ENCODE measurements at places on chromosomes 13 and 19.

DNA sequence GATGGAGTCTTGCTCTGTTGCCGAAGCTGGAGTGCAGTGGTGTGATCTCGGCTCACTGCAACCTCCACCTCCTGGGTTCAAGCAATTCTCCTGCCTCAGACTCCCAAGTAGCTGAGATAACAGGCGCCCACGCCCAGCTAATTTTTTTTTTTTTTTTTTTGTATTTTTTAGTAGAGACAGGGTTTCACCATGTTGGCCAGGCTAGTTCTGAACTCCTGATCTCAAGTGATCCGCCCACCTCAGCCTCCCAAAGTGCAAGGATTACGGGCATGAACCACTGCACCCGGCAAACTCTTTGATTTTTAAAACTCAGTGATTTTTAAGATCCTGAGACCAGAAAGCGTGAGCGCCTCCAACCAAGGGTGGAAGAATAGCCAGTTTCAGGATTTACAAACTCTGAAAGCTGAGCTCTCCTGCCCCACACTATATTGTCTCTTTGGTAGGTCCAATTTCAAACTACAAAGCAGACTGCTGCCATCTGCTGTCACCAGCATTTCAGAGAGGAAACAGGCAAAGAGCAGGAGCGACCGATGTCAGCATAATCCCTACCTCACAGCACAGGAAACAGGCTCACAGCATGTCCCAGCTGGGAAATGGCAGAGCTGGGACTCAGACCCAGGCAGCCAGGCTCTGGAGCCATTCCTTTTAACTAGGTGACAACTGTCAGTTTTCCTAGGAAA, 9.2 kb downstream of the NOSIP start:
- DNase-seq = peak; percentile 60

DNA sequence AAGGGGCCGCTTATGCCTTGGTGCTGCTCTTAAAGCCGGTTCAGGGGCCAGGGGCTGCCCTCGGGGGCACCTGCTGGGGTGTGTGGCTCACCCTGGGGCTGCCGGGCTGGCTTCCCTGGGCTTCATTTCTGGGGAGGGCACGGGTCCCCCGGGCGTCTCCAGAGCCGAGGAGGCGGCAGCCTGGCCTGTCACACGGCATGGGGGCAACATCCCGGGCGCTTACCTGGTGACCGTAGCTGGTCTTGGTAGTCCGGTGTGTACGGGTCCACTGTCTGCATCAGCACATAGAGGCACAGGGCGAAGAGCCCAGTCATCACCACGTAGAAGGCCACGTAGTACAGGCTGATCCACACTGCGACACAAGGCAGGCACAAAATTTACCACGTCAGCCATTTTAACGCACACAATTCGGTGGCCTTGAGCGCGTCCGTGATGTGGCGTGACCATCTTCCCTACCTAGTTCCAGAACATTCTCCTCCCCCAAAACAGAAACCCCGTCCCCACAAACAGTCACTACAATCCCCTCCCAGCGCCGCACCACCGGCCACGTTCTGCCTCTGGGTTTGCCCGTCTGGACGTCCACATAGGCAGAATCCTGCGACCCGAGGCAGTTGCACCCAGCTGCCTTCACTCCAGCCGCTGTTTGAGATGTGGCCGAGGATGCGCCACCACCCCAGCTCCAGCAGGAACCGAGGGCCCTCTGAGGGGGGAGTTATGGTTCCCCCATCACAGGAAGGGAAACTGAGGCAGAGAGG, 3.2 kb downstream of the ATP4B start:
- DNase-seq = no peak

GRCh38 chr19:38679839-38680238, 32.4 kb downstream of the ACTN4 start:
- DNase-seq = peak; percentile 69

DNA sequence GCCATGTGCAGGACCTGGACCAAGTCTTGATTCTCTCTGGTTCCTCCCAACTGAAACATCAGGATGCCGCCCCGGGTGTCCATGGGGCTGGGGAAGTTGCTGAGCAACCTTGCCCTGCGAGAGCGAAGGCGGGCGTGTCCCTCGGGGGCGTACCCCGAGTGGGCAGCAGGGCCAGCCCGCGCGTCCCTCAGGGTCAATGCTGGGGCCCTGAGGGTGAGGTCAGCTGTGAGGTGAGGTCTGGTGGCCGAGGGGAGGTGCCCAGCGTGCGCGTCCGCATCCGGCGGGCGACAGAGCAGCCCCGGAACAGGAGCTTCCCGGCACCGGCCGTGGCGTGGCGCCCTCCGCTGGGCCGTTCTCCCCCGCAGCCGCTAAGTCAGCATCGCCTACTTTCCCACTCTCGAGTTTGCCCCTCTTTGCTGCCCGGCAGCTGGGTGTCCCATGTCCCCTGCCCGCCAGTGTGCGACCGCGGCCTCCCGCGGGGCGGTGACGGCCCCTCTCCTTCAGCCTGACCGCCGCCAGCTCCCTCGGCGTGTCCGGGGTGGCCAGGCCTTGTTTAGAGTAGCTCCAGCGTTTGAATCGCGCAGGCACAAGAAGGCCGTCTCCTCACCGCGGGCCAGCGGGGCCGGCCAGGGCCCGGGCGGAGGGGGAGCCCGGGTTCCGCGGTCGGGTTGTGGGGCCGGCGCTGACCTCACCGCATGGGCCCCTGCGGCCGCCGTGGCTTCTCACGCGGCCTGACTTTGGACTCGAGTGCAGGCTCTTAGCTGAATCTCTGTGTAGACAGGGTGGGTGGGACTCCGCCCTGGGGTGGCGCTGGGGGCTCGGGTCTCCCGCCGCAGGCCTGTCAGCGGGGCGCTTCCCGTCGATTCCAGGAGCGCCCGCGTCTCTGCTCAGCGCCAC, 33.0 kb downstream of the GJA3 start:
- DNase-seq = peak; percentile 75

GRCh38 chr13:42354241-42355091, 82.5 kb downstream of the AKAP11 start:
- DNase-seq = peak; percentile 82

GRCh38 chr19:14440049-14440448, 6.9 kb downstream of the PKN1 start:
- DNase-seq = peak; percentile 97

DNA sequence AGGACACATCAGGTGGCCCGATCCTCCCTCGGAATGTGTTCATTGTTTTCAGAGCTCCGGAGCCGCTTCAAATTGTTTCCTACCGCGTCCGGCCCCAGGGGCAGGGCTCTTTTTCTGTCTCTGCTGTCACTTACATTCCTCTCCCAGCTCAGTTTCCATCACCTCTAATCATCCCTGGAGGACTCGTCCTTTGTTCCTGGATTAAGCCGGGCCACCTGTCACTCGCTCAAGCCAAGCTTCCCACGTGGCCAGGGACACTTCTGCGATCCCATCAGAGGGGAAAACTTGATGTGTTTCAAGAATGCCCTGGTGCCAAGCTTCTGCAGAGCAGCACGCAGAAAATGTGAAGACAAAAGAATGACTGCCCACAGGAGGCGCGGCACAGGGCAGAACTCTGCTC, 13.5 kb downstream of the IL17D start:
- no peak for DNase-seq

DNA sequence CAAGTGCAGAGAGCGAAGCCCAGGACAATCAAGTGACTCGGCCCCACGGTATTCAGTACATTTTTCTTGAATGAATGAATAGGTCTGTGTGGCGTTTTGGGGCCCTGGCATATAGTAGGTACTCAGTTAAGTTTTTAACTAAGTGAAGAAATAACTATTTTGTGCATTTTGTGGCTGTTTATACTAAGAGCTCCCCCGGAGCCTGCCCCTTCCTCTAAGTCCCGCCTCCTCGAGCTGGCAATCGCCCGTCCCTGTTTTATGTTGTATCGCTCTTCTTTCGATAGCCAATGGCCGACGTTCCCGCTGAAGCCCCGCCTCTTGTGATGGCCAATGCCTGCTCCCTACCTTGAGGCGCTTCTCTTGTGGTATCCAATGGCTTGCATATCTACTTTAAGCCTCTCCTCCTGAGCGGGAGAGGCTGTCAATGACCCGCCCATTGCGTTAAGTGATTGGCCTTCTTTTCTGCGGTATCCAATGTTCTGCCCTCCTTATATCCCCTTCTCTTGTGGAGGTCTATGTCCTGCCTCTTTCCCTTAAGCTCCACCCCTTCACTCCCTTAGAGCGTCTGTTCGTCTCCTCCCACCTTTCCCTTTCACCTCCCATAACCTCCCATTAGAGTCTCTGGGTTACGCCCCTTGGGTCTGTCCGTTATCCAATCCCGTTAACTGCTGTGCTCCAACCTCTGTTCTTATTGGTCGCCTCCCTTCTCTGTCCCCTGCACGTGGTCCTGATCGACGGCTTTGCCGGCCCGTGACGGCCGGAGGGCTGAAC, 509 bp upstream of the HDGFL2 start:
- peak; percentile 100 for DNase-seq

- DNase-seq = no peak
These were observed 27.3 kb downstream of the RUBCNL start for GRCh38 chr13:46359714-46360113.
